CD4-positive, alpha-beta T cell treated with Interleukin-21 for 1 hour (primary cell): ENCODE measurements at places on chromosomes 13 and 19.
A peak's percentile ranks its signal among the peaks of the same experiment; 100 is the strongest.

DNA sequence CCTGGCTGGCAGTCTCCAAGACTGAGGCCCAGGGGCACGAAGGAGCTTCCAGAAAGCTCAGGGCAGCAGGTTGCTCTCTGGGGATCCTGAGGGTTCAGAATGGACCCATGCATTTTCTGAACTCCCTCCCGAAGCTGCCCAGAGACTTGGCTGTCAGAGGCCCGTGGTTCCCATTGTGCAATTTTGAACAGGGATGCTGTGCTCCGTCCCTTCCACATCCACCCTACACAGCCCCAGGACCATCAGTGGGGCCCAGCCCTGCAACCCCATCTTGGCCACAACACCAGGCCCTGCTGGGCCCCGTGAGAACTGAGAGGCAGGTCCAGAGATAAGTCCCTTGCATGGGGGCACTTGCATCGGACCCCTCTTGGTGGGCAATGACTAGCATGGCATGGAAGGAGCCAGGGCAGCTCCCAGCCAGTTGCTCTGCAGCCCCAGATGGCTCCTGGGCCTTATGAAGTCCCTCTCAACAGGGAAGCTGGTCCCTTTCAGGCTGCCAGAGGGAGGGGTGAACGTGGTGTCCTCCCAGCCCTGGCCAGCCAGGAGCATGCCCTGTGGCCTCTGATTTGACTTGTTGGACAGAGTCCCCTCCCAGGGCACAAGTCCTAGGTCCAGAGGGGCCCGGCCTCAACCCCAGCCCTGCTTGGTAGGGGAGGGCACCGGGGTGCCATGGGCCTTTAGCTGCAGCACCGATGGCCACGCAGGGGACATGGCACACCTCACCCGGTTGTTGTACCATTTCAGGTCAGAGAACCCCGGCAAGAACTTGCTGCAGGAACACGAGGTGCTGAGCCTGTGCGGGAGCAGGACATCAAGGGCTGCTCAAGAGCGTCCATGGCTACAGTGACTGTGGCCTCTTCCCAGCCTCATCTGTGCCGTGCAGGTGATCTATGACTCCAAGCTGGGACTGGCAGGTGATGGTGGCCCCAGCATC is 17.3 kb upstream of the ZNF14 start:
- no peak for DNase-seq

DNA sequence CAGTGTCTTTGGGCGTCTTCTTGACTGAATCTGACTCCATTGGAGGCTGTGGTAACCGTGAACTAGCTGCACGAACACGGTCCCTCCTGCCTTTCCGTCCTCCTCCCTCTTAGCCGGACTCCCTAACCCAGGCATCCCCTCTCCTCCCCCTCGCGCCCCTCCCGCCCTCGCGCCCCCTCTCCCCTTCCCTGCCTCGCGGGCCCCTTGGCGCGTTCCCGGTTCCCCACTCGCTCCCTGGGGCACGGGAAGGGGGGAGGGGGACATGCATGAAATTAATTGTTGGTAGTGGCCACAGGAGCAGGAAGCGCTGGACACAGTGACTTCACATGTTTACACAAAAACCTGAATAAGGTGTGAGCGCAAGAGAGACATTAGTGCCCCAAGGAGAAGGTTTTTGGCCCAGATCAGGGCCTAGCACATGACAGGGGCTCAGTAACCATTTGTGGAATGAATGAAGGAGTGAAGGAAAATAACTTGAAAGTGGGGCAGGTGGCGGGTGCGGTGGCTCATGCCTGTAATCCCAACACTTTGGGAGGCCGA is 279 bp downstream of the DMRTC2 start:
- no peak for DNase-seq

DNA sequence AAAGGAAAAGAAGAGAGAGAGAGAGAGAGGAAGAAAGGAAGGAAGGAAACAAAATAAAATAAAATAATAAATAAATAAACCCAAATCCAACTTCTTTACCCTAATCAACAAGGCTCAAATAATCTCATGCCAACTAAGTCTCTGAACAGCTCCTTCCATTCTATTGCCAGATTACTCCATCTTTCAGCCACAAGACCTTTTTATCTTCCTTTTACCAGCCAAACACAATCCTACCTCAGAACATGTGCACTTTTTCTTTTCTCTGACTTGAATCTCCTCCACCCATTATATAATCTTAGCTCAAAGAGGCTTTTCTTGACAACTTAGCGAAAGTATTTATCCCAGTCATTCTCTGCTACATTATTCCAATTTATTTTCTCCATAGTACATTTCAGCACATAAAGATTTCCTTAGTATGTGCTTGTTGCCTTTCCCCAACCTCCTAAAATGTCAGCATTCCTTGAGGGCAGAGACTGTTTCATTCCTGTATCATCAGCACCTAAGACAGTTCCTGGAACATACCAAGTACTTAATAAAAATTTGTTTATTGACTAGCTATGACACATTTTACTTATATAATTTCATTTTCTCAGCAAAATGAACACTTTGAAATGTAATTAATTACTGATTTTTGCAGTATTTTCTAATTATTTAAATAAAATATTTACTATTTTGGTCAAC is 33.5 kb upstream of the USPL1 start:
- DNase-seq = no peak

- no peak for DNase-seq
Measured at GRCh38 chr19:42078058-42078457, 2.1 kb downstream of the ZNF574 start.

- no peak for DNase-seq
Measured at GRCh38 chr13:86877441-86877840, 793.7 kb upstream of the SLITRK5 start.

- DNase-seq = no peak
Measured at GRCh38 chr19:45717983-45718650, 12.6 kb downstream of the FBXO46 start.

GRCh38 chr19:54426291-54426931 is 11.1 kb downstream of the TTYH1 start:
- no peak for DNase-seq

GRCh38 chr19:38544569-38545315 is 73.0 kb downstream of the MAP4K1 start:
- DNase-seq = peak; percentile 78

DNA sequence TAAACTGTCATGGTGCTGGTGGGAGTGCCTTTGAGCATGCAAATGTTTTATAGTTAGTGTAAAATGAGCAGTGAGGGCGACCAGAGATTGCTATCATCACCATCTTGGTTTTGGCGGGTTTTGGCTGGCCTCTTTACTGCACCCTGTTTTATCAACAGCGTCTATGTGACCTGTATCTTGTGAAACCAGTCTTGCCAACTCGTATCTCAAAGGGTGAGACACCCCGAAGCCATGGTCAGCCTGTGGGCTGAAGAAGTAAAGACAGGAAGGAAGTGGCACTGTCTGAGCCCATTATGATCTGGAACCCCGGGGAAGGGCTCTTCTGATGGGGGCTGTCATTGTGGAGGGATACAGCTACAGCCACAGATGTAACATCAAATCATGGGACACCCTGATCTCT is 81.5 kb upstream of the FAM216B start:
- no peak for DNase-seq

DNA sequence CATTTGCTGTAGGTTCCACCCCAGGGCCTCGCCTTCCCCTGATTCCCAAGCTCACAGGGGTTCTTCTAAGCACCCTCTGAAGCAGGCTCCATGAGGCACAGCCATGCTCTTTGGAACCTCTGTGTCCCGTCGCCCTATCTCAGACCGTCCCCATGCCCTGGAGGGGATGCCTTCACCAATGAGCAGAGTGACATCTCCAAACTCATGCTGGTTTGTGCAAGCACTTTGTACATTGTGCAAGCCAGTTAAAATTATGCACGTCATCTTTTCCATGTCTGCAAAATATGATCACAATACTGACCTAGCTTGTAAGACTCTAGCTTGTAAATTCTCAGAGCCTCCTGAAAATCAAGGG is 46.5 kb upstream of the RAP2A start:
- no peak for DNase-seq

DNA sequence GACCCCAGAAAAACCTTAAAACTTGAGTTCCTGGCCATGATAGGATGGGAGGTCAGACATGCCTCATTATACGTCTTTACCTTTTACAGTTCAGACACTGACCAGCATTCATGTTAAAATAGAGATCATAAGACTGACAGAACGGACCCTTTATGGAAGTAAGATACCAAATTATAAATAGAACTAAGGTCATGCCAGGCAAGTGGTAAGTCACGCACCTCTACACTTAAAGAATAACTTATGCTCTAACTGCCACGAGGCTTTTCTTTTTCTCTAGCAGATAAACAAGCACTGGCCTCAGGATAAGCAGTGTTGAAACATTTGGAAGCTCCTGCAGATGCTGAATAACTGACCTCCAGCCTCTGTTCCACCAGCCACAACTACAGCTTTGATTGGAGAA is 28.4 kb downstream of the GPR42 start:
- no peak for DNase-seq

DNA sequence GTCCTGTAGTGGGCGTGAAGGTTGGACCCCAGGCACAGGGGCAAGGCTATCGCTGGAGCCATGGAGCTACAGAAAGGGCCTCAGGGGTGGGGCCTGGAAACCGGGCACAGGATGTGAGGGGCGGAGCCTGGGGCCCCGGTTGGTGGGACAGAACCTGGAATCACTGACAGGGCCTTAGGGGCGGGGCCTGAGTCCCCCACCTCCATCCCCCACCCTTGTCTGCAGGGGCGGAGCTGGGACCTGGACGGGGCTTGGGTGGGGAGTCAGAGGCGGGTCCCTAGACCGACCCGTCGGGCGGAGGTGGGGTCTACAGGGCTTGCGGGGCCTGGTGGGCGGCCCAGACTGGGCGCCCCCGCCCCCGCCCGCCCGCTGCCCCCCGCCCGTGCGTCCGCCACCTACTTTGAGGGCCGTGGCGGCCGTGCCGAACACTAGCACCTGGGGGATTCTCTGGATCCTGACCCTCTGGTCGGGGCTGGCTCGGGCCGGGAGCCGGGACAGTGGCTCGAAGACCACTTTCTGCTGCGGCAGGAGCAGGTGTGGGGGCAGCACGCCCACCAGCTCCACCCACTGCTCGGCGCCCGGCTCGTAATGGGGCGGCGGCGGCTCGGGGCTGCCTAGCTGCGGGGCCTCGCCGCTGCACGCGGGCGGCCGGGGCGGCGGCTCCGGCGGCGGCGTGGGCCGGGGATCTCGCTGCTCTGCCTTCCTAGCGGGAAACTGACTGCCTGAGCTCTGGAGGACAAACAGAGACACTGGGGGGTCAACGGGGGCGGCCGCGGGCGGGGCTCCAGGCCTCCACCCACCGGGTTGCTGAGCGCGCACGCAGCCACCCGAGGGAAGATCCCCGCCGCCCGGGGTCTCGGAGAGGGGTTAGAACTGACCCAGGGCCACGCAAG is 26.3 kb downstream of the DCAF15 start:
- DNase-seq = peak; percentile 46

- DNase-seq = no peak
Measured at GRCh38 chr13:84605927-84606326, 723.7 kb upstream of the SLITRK1 start.

DNA sequence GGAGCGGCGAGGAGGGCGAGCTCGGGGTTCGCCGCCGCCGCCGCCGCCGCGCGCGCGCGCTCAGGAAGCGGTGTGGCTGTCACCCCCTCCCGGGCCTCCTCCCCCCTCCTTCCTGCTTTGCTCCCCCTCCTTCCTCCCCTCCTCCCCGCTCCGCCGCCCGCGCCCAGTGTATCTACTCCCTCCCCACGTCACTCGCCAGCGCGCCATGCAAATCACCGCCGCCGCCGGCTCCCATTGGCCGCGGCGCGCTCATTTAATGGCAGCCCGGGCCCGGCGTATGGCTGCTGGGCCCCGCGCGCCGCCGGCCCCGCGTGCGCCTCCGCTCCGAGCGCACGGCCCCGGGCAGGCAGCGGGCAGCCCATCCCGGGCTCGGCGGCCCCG is 335 bp upstream of the SOX1 start:
- peak; percentile 60 for DNase-seq

DNA sequence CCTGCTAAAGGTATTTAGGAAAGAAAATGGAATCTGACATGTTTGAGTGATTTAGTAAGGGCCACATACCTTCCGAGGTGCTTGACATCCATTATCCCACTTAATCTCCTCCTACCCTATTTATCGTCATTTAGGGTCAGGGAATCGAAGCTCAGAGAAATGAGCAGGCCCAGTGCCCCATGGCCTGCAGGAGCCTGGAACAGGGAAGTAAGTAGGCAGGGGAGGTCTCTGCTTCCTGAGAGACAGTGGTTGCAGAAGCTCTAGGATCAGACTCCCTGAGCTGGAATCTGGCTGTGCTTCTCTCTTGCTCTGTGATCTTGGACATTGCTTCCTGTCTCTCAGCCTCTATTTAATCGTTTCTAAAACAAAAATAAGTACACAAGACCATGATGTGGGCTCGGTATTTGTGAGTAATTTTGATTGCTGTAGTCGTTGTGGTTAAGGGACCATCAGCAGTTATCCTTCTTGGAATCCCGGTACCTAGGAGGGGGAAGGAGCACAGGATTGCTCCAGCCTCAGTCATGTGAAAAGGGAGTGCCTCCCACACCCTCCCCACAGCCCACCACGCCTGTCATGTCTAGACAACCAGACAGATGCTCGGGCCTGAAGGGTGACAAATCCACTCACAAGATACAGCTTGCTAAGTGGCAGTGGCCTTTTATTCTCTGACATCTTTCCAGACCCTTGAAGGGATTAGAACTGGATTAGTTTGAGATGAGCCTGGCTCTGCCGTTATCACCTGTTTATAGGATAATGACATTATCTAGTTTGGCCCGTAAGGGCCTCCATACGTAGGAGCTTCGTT is 169.2 kb upstream of the TSHZ3 start:
- DNase-seq = no peak

GRCh38 chr19:3636962-3637361 is 10.4 kb upstream of the CACTIN start:
- no peak for DNase-seq

DNA sequence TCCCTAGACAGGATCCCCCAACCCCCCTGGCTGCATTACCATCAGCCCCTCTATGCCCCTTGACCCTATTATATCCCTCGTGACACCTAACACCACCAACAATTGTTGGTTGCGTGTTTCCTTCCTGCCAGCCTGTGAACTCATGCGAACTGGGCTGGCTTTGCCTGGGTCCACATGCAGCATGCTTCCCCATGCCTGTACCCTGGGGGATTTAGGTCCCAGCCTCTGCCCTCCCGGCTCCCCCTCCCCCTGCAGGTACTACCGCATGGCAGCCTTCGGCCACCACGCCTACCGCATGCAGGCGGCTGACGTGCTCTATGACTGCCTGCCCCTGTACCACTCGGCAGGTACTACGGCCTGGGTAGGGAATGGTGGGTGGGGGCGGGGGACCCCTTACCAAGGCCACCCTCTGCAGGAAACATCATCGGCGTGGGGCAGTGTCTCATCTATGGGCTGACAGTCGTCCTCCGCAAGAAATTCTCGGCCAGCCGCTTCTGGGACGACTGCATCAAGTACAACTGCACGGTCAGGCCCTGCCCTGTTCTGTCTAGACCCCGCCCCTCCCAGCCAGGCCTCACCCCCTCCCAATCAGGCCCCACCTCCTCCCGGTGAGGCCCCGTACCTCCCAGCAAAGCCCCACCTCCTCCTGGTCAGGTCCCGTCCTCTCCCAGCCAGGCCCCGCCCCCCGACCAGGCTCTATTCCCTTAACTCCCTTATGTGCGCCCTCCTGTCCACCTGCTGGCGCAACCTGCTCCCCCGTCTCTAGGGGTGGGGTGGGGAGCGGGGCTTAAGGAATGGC is 18.5 kb downstream of the SLC27A1 start:
- DNase-seq = peak; percentile 86

- no peak for DNase-seq
Measured at GRCh38 chr13:90934741-90935140, 412.7 kb upstream of the MIR17HG start.

GRCh38 chr13:41196620-41197019 is 2.3 kb upstream of the KBTBD7 start:
- DNase-seq = peak; percentile 8

GRCh38 chr13:106819413-106820180 is 251.7 kb upstream of the ARGLU1 start:
- no peak for DNase-seq
